ENCODE measurements at places on chromosomes 1 and 21. TPM values are rescaled to one million over a fixed set of nuclear protein-coding genes. Genes with fewer than 3 reads are reported as not detected.

GRCh38 chr1:158507511-158507910 is 35.5 kb downstream of the OR10R2 start:
- DNase-seq = no peak

- DNase-seq = no peak
These were observed 60.1 kb downstream of the OPTC start for GRCh38 chr1:203554071-203554470.

GRCh38 chr1:25223471-25223870 is 8.8 kb downstream of the SYF2 start:
- no peak for DNase-seq

DNA sequence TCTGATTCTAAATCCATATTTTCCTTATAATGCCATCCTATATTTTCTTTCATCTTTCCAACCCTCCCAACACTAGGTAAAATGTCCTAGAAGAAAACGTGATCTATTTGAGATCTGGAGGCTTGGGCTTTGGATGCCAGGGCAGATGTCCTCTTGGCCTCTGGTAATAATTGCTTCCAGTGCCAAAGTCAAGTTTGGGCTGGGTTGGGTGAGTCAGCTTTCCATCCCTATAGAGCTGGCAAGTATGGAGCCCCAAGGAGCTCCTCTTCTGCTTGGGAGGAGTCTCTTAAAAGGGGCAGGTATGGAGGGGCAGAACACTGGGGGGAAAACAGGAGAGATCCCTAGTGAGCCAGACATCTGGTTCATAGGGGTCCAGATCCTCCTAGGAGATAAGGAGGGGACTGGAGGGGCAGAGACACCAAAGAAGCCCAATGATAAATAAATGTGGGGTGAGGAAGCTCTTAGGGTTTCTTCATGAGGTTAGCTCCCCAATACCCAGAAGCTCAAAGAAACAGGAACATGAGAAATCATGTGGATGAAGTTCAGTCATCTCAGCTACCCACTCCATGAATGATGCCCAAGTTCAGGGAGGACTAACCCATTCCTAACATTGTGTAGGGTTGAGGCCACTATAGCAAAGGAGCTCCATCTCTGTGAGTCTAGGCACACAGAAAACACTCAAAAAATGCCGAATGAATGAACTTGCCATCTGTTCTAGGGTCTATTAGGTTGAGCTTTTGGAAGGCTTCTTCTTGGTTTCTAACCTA is 3.5 kb downstream of the C1orf116 start:
- DNase-seq = no peak

DNA sequence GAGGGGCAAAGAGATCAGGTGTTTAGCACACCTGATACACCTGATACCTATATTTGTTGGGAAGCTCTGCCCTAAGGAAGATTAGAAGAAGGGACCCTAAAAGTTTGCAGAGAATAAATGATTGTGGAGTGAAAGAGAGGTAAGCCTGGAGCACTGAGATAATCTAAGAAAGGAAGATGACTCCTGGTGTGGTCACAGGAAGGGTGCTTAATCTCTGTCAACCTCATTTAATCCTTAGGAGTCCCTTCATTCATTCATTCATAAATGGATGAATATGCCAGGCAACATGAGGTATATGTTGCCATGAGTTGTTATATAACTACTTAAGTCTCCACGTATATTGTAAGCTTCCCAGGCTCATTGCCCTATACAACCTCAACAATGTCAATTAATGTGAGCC is 16.2 kb upstream of the MNDA start:
- DNase-seq = no peak

GRCh38 chr1:33316601-33317000 is 4.3 kb downstream of the A3GALT2 start:
- DNase-seq = peak; percentile 9

DNA sequence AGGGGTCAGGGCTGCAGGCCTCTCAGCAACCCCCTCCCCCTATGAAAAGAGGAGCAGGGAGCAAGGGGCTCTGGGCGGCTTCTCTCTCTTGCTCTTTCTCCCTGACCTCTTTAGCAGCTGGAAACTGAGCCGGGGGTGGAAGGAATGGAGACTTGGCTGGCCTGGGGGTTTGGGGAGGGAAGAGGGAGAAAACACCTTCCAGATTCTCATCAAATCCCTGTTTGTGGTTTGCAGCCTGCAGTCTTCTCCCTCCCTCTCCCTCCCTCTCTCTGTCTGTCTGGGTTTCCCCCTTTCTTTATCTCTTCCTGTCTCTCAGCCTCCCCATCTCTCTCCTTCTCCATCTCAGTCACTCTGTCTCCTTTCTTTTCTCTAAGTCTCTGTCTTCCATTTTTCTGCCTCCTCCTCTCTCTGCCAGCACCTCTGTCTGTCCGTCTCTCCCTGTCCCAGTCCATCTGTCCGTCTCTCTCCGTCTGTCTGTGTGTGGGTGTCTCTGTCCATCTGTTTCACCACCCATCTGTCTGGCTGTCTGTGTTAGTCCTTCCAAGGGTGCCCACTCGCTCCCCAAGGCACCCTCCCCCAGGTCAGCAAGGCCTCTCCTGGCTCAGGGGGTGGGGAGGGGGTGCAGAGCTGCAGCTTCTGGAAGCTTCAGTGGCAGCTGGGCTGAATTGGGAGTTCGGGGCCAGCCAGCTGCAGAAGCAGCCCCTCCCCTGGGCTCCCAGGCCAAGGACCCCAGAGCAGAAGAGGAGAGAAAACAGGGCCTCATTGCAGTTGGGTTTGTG is 6.2 kb downstream of the AHDC1 start:
- DNase-seq = no peak

COA6 gene
- 29.7 TPM for total RNA-seq

BEND5 gene
- total RNA-seq = 4.3 TPM

SPRR5 gene
- total RNA-seq = not detected

MRPS21 gene
- total RNA-seq = 45.9 TPM

KRTAP19-2 gene
- total RNA-seq = not detected

Measured in lower lobe of right lung (tissue), 2 donors.